ENCODE measurements at places on chromosomes 5 and 9.
A peak's percentile ranks its signal among the peaks of the same experiment; 100 is the strongest.

DNA sequence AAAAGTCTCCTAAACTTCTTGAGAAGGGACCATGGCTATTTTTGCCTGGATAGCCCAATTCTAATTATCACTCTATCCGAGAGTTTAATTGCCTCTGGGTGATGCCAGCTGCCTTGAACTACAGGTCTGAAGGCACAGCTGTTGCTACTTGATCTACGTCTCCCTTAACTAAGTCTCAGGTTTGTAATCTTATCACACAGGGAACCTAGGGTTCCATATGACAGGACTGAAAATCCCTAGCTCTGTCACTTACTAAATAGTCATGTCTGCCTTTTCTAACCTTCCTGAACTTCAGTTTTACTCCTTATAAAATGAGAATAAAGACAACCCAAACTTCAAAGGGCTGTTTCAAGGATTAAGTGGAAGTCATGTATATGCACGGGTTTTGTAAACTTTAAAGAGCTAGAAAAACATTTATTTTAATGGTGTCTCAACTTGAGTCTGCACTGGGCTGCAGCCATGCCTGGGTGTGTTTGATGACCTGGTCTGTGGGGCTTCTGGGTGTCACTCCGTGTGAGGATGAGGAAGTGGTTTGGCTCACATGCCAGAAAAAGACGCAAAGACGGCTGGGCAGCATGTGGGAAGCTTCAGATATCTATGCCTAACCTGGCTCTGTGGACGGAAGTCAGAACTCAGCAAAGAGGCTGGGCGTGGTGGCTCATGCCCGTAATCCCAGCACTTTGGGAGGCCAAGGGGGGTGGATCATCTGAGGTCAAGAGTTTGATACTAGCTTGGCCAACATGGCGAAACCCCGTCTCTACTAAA, 129.3 kb upstream of the SLC44A1 start:
- peak; percentile 40 for DNase-seq

DNA sequence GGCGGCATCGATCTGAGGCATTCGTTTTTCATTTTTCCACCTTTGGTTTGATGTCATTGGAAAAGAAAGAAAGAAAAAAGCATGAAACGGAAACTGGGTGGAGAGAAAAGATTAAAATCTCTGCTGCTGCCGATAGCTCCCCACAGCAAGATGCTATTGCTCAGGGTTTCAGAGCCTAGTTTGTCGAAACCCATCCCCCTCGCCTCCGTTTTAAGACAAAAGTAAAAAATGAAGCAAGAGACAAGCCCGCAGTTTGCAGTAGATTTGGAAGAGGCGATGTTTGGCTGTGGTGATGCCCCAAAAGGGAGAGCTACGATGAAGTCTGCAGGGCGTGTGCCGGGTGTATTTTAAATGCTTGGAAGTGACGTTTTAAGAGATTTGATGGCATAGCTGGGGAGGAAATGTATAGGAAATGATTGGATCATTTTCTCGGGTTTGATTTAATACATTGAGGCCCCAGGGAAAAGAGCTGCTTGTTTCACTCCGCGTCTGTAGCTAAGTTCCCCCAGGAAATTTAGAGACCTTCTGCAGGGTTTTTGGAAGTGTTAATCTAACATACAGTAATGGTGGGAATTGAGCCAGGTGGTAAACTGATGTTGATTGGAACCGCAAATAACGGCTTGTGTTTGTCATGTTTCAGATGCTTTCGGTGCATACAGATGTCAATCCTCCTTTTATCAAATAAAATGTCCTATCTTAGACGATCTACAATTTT, 909 bp downstream of the NDFIP1 start:
- DNase-seq = no peak

GRCh38 chr9:70566751-70567150, 152.3 kb upstream of the KLF9 start:
- no peak for DNase-seq

DNA sequence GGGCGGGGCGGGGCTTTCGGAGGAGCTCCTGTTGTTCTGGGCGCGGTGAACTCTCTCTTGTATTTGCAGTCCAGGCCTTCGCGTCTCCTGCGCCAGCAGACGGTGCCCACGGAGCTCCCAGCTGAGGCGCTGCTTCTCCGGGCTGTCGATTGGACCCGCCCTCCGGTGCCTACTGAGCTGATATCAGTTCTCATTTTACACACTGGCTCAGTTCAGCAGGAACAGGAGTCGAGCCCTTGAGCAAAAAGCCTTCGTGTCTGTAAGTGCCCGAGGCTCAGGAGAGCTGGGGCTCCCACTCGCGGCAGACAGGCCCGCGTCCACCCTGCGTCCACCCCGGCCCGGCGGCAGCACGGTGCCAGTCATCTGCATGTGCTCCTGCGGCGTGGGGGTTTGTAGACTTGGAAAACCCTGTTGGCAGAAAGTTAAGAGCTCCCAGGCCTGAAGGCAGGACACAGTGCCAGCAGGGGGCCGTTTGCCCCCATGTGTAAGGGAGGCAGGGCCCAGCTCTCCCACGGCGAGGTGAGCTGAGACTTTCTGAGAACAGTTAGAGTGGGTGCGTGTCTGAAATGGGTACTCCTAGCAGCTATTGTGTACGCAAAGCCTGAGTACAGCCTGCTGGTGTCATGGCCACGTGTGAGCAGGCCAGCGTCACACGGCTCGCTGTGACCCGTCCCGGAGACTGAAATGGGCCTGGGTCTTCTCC, 231.5 kb downstream of the FANCC start:
- DNase-seq = no peak

DNA sequence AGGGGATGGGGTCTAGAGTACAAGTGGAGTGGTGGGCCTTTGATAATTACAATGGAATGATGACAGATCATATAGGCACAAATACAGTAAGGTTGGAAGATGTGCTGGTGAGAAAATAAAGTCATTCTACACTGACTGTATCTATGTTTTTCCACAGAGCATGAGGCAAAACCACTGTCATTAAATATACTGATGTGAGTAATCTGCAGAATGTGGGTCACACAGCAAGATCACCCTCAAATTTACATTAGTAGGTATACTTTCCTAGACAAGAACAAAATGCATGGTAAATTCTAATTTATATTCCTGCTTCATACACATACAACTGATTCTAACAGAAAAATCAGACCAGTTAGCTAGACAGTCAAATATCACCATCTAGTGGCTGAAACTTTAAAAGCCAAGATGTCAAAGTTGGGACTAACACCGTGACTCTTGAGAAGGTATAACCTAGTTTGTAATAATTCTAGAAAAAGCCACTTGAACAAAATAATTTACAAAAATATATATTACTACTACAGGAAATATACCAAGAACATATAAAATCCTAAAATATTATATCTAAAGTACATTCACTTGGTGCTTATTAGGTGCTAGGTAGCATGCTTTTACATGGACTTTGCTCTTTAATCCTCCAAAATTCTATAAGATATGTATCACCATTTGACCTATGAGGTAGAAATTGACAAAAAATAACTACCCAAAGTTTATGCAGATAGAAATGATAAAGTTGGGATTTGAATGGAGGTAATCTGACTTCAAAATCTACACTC, 19.5 kb downstream of the TTC33 start:
- DNase-seq = peak; percentile 53

- peak; percentile 74 for DNase-seq
Measured at GRCh38 chr9:132169672-132170392, 8.0 kb downstream of the NTNG2 start.

- DNase-seq = no peak
Measured at GRCh38 chr9:16319646-16320045, 550.8 kb downstream of the BNC2 start.
